Activated CD4-positive, alpha-beta T cell treated with anti-CD3 and anti-CD28 coated beads, Interleukin-10, Interleukin-2, amounts not matched to agents 100 ng/mL and 50 ng/mL, durations not matched to agents 16 hours and 8 hours (primary cell): ENCODE measurements at places on chromosomes 4 and X.

DNA sequence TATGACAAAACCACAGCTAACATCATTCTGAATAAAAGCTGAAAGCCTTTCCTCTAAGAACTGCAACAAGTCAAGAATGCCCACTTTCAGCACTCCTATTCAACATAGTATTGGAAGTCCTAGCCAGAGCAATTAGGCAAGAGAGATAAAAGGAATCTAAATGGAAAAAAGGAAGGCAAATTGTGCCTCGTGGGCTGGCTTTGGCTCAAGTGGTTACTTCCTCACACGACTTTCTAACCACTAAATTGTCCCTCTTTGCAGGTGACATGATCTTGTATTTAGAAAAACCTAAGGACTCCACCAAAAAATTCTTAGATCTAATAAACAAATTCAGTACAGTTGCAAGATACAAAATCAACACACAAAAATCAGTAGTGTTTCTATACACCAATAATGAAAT, 57.2 kb downstream of the SCML2 start:
- no peak for DNase-seq

DNA sequence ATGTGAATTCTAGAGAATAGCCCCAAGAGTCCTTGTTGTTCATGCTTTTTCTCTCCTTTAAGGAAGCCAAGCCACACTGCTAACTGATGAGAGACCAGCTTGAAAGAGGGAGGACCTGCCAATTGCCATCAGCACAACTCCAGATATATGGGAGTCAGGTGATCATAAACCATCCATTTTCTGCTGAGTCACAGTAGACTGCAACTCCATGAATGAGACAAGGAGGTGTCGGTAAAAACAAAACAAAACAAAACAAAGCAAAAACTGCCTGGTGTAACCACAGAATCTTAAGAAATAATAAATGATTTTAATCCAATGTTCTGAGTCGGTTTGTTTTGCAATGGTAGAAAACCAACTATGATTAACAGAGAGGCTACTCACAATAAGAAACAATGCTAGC, 837.3 kb downstream of the PCDH7 start:
- no peak for DNase-seq

GRCh38 chr4:169628579-169628978, 8.2 kb downstream of the CLCN3 start:
- DNase-seq, result no peak

DNA sequence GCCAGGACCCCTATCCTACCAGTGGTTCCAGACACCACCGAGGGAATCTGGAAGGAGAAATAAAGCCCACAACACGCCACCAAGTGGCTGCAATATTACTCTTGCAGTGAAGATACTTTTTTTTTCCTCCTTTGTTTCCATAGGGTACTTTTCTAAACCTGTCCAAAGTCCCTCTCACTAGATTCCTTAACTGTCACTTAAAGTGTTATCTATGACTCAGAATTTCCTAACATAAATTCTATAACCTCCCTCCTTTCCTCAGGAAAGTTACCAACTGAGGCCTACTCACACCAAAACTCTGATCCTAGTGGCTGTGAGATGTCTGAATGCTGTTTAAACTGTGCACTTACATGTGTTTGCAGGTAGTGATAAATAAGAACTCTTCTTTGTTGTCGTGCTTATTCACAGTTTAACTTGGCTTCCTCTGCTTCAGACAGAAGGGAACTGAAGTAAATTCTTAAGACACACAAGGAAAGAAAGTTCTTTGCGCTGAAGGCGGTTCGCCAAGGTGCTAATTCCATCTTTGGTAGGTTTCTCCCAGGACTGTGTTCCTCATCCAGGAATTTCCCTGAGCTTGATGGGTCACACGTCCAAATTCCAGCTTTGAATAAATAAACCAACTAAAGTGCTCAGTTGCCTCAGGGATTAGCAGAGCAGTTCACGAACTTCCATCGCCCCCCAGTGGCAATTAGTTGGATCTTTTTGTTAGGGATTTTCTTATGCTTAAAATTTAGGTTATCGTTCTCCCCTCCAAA, 10.7 kb upstream of the HCCS start:
- peak; percentile 7 for DNase-seq
